ENCODE measurements at places on chromosomes 3 and 15. TPM values are rescaled to one million over a fixed set of nuclear protein-coding genes. Genes with fewer than 3 reads are reported as not detected.

DNA sequence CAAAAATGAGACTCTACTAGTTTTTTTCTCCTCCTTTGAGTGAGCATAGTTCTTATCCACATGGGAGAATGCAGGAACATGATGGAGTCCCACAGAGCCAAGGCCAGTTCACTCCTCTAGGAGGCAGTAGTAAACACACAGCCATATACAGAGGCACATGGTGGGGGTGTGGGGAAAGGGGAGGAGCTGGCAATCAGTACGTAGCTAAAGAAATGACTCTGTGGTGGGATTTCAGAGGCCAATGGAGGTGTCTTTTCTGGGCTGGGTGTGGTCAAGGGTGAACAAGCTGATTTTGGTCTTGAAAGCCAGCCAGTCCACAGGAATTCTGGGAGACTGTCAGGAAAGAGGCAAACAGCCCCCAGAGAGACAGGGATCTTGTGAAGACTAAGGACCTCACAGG lies 6.6 kb upstream of the RAB11A start:
- no peak for DNase-seq

DNA sequence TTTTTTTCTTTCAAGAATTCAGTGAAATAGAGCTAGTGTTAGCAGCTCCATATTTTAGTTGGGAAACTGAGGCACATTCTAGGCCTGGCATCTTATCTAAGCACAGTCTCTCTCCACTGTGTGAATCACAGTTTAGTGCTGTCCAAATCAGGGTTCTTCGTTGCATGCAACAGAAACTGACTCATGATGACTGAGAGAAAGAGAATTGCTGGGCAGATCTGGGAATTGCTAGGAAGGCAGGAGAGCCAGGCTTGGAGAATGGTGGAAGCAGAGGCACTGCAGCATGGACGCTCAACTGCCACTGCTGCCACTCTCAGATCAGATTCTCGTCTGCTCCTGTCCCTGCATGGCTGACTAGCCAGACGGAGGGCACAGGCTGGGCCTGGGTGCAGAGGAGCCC lies 40.7 kb upstream of the CHST2 start:
- DNase-seq: no peak

GRCh38 chr15:85582131-85583079 lies 202.0 kb downstream of the AKAP13 start:
- peak; percentile 79 for DNase-seq

DNA sequence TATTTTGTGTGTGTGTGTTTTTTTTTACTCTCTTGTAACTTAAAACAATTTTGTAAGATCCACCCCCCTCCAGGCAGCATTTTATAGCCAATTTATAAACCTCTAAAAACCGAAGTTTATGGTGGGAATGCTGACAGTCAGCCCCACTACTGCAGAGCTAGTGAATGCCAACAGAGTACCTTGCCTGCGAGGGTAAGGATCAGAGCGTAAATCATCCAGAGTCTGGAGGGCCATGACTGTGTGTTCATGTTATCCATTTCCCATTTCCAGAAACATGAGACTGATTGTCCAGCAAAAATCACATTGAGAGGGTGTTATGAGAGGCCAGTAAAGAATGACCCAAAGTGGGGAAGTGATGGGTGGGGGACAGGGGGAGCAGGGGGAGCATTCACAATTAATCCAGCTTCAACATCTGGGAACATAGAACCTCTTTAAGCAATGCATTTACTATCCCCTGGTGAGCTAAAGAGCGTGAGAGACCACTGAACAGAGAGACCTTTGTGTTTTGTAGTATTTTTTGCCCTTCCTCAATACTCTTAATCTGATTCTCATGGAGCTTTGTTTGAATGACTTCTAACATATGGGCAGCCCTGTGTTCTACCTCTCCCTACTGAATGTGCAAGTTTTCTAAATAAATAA lies 464.5 kb downstream of the RBMS3 start:
- DNase-seq: no peak

- DNase-seq: no peak
Measured at GRCh38 chr3:178420033-178420432, 116.2 kb upstream of the KCNMB2 start.

DNA sequence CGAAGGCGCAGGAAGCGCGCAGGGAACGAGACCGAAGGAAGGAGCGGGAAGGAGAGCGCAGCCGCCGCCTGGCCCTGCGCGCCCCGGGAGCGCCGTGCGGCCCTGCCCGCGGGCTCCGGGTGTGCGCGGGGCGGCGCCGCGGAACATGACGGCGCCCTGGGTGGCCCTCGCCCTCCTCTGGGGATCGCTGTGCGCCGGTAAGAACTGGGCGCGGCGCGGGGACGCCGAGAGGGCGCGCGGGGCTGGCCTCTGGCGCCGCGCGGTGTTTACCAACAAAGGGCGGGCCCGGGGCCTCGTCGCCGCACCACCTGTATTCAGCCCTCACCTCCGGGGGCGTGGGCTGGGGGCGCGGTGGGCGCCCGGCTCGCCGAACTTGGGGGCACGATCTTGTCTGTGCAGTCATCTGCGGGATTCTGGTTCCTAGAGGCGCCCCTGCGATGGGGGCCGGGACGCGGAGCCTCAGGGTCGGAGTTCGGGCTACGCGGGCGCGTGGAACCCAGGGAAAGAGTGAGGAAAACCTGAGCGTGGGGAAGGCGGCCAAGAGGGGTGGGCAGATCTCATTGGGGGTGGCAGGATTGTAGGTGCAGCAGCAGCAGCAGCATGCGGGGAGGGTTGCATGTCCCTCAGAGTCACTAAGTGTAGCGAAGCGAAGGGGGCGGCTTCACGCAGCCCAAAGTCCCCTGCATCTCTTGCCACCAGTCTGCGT lies 641 bp downstream of the ACVR2B start:
- DNase-seq: no peak

- DNase-seq: no peak
Measured at GRCh38 chr3:154936196-154936595, 143.9 kb upstream of the MME start.

DNA sequence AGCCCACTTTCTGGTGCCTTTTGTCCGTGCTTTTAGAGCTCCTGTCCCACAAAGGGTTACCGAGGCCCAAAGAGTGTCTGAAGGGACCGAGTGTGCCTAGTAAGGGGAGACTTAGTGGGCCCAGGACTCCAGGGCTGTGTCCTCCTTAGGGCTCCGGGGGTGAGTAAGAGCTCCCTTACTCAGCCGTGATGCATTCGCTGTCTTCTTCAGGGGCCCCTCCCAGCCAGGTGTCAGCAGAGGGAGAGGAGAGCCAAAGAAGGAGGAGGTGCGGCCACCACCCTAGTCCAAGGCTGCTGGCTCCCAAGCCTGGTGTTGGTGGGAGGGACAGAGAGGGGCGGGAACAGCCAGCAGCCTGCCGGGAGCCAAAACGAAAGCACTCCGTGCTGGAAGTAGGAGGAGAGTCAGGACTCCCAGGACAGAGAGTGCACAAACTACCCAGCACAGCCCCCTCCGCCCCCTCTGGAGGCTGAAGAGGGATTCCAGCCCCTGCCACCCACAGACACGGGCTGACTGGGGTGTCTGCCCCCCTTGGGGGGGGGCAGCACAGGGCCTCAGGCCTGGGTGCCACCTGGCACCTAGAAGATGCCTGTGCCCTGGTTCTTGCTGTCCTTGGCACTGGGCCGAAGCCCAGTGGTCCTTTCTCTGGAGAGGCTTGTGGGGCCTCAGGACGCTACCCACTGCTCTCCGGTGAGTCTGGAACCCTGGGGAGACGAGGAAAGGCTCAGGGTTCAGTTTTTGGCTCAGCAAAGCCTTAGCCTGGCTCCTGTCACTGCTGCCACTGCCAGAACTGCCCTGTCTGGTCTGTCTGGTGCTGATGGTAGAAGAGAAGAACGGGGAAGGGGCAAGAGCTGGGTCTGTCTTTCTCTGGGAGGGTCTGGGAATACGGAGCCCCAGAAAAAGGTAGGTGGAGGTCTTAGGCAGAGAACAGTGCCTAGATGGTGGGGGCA lies at the start of gene IL17RC:
Gene IL17RC (plus strand): TSS at position 365 of the 947 bp plus-strand sequence. CDS start 218 bp downstream, at position 583.
- DNase-seq: peak; percentile 92

GRCh38 chr3:187212705-187213104 lies 15.4 kb downstream of the RTP1 start:
- DNase-seq: no peak

DNA sequence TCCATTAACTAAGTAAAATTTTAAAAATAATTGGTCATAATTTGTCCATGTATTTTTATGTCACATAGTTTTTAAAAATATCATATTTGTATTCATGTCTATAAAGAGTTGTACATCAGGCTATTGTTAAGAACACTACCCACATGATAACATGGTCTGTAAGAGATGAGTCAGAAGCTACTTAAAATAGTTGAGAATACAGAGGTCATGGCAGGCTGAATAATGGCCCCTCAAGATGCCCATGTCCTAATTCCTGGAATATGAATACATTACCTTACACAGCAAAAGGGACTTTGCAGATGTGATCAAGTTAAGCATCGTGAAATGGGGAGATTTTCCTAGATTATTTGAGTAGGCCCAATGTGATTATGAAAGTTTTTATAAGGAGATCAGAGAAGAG lies 782.9 kb upstream of the GOLIM4 start:
- no peak for DNase-seq

- no peak for DNase-seq
Measured at GRCh38 chr15:57732526-57733331, 26.2 kb downstream of the POLR2M start.

- no peak for DNase-seq
Measured at GRCh38 chr15:55823191-55823670, 80.3 kb upstream of the PRTG start.

DNA sequence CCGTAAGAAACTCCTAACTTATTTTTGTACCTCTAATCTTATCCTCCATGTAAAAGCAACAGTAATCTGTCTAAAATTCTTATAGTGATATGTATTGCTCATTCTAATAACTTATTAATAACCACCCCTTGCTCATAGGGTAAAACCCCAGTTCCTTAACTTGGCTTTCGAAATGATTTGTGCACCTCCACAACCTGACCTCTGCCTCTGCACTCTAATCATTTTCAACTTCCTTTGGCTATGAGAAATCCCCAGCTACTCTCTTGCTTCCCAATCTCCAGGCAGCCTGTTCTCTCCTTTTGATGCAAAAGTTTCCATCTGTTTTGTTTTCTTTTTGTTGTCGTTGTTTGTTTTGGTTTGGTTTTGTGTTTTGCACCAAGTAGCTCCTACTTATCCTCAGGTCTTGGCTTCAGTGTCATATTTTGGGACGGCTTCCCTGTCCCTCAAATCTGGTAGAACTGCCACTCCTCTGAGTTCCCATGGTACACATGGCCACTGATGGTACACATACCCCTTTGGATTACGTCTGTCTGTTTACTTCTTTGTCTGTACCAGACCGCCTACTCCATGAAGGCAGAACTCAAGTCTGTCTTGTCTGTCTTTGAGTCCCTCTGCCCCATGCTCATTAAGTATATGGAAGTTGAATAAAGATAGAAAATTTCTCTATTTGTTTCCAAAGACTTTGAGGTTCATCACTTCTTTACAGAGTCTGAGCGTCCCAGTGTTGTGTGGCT lies 105.6 kb upstream of the TGFBR2 start:
- DNase-seq: no peak

- DNase-seq: no peak
Measured at GRCh38 chr3:95751509-95751908, 1062.9 kb upstream of the EPHA6 start.

GRCh38 chr3:94127115-94127514 lies 64.3 kb downstream of the NSUN3 start:
- DNase-seq: no peak

DNA sequence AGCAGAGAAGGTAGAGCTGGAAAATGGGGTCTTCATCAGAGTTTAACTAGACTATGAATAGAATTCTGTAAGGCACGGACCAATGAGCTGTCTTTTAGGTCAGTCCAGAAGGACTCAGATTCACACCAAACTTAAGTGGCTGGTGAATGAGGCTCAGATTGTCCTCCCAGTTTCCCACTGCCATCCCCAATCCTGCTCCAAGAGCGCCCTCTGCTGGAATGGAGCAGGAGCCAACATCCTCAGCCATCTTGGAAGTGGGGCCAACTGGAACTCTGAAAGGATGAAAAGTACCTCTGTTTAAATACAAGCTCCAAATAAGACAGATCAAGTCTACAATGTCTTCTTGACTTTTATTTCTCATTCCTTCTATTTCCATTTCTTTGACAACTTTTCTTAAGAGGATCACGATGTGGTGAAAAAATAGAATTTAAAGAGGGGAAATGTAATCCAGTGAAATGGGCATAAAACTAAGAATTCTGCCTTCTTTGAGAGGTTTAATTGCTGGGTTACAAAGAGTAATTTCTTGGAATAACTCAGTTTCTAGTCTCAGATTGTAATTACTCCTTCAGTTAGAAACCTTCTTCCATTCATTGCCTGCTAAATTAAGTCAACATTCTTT lies 217.1 kb upstream of the TPRG1 start:
- DNase-seq: peak; percentile 87

SGO1 gene
- 0.81 TPM for total RNA-seq

KLHDC8B gene
- total RNA-seq: 27.0 TPM

TMIE gene
- 0.55 TPM for total RNA-seq

RARRES1 gene
- 222 TPM for total RNA-seq

TEX9 gene
- 5.7 TPM for total RNA-seq

Data from aorta (tissue), 5 donors.